PC-9 (cell line): ENCODE measurements at places on chromosomes 1 and 21.

DNA sequence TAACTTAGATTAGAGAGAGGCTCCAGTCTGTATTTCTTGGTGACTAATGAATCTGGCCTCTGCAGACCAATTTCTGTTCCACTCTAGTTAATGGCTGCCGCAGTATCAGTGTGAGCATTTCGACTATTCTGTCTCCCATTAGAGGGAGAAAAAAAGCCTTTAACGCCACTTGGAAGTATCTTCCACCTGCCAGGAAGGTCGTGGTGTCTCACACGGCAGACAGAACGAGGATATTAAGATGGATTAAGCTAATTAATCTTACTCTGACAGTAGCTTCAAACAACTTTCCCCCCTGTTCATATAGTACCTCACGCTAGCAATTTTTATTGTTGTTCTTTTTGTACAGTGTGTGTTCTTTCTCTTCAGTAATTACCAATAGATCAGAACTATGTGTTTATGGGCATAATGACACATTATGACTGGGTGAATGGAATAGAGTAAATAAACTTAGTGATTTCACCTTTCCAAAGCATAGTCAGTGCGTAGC is 153.8 kb downstream of the ADGRL2 start:
- H3K36me3 ChIP-seq = no peaks in the 10 kb centered on the region; the same call in 1 of the 2 replicates
- H3K27me3 ChIP-seq = no peaks in the 10 kb centered on the region
- DNase-seq = no peak
- no peak overlapping the region for H3K27ac ChIP-seq
- H3K4me1 ChIP-seq = no peaks in the 10 kb centered on the region

DNA sequence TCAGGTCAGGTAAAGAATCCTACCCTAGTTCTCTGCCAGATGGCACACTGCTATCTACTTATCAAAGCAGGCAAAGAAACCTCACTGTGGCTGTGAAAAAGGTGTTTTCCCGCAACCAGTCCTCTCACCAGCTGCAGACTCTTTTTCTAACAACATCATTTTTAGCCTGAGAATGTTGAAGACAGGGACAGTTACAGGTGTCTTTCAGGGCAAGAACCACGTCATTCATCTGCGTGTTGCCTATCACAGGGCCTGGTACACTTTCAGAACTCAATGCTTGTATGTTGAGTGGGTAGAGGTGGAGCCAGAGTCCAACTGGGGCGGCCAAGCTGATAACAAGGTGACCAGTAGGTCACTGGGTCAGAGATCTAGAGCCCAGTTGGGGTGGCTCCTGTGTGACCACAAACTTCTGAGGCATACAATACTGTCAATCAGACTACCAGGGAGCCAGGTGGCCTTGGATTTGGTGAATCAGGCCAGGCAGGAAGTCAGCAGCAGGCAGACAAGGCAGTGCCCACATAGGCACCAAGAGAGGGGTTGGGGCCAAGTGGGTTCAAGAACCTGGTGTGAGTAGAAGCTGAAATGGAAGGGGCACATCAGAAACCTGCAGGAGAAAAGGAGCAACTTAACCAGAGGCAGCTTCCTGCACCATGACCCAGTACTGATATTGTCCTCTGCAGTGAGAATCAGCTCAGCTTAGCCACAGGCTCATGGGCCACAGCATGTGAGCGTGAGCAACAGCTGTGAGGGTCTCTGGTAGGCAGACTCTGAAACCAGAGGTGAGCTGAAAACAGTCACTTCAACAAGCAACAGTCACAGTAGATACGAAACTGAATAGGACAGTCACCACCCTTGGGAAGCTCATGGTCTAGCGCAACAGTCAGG is 123.6 kb downstream of the DTL start:
- H3K27me3 ChIP-seq = no peaks in the 10 kb centered on the region
- no peak for DNase-seq
- H3K27ac ChIP-seq = no peak overlapping the region
- no peak overlapping the region for H3K4me3 ChIP-seq
- H3K4me1 ChIP-seq = no peaks in the 10 kb centered on the region; the same call in 1 of the 2 replicates
- H3K36me3 ChIP-seq = no peaks in the 10 kb centered on the region

DNA sequence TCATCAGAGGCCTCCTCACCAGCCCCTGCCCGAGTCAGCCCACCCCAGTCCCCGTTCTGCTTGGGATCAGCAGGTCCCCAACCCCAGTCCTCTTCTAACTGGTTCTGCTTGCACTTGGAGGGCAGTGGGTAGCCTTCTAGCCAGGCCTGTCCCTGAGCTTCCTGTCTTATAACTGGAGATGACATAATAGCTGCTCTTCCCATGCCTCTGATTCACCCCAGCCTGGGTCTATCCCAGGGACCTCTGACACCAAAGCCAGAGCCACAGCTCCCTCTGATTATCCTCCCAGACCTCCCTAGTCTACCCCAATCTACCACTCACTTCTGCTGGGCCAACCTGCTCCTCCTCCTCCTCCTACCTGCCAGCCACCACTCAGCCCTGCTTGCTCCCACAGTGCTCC is 31.4 kb downstream of the IQGAP3 start:
- no peaks in the 10 kb centered on the region for H3K27me3 ChIP-seq
- H3K4me1 ChIP-seq = peaks cover 11% of the 10 kb centered on the region
- no peak overlapping the region for H3K4me3 ChIP-seq
- peaks cover 11% of the 10 kb centered on the region; the same call in 1 of the 2 replicates for H3K36me3 ChIP-seq
- DNase-seq = no peak

- no peaks in the 10 kb centered on the region for H3K4me1 ChIP-seq
- H3K27ac ChIP-seq = no peak overlapping the region
- no peak overlapping the region for H3K4me3 ChIP-seq
- H3K27me3 ChIP-seq = no peaks in the 10 kb centered on the region
These were observed 10.1 kb downstream of the SLC44A5 start for GRCh38 chr1:75600781-75601180.

DNA sequence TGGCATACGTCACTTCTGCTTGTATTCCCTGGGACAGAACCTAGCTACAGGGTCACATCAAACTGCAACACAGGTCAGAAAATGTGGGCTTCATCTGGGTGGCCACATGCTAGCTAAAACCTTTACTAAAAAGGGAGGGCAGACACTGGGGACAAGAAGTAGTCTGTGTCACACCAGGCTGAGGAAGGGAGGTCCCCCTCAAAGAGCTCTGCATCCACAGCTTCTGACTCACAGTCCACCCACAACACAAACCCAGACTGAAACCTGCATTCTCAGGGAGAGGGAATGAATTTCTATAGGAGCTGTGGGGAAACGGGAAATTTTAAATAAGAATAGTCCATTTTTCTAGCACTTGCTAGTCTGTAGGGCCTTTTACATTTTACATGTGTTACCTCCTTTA is 16.2 kb downstream of the OLIG2 start:
- peaks cover 48% of the 10 kb centered on the region for H3K27me3 ChIP-seq
- DNase-seq = no peak
- no peaks in the 10 kb centered on the region for H3K4me1 ChIP-seq
- H3K36me3 ChIP-seq = no peaks in the 10 kb centered on the region
- H3K27ac ChIP-seq = no peak overlapping the region

- peaks cover 29% of the 10 kb centered on the region for H3K36me3 ChIP-seq
- no peak for DNase-seq
- peaks cover 28% of the 10 kb centered on the region for H3K4me1 ChIP-seq
- no peaks in the 10 kb centered on the region for H3K27me3 ChIP-seq
These were observed 52.0 kb downstream of the LAMC2 start for GRCh38 chr1:183238071-183238470.

DNA sequence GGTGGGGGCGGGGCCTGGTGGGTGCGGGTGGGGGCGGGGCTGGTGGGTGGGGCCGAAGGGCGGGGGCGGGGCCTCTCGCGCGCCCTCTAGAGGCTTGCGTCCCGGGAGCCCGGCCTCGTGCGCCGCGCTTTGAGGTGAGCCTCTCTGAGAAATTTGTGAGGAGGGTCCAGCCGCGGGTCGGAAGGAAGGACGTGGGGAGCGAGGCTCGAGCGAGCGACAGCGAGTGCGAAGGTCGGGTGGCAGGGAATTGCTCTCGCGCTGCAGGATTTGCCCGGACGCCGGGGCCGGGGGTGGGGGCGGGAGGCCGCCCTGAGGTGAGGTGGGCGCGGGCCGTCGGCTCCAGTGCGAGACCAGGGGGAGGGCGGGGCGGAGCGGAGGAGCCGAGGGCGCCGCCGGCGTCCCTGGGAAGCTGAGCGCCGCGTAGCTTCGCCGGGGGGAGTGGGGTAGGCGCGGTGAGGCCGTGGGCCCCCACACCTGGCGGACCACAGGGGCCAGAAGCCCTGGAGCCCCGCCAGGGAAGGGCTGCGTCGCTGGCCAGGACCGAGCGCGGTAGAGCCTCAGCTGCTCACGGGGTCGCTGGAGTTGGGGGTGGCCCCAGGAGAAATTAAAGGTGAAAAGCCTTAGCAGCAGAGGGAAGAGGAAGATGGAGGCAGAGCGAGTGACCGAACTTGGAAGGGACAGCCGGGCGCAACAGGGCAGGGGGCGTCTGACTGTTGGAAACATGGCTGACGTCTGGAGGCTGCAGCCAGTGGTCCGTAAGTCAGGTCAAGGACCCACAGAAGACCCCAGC is 754 bp upstream of the LSS start:
- DNase-seq = no peak
- H3K36me3 ChIP-seq = 0 out of 2 replicates have a peak, but pooled peaks cover 6% of the 10 kb centered on the region
- H3K27ac ChIP-seq = no peak overlapping the region
- H3K4me3 ChIP-seq = peak overlapping the region; percentile 71

DNA sequence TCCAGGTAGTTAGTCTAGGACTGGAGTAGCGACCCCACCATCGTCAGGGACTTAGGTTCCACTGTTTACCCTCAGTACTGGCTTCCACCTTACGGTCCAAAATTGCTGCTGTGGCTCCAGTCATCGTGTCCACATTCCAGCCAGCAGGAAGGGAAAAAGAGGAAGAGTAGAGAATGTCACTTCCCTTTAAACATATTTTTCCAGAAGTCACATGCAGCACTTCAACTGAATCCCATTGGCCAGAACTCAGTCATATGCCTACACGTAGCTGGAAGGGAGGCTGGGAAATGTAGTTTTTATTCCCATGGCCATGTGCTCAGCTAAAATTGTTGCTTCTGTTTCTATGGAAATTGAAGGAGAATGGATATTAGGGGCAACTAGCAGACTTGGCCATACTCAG is 84.1 kb upstream of the SELENON start:
- no peak for DNase-seq
- H3K27ac ChIP-seq = no peak overlapping the region
- no peak overlapping the region for H3K4me3 ChIP-seq
- H3K36me3 ChIP-seq = no peaks in the 10 kb centered on the region
- no peaks in the 10 kb centered on the region for H3K4me1 ChIP-seq

- no peaks in the 10 kb centered on the region for H3K27me3 ChIP-seq
- no peak for DNase-seq
- no peak overlapping the region for H3K4me3 ChIP-seq
- H3K27ac ChIP-seq = no peak overlapping the region
These were observed 19.5 kb downstream of the EPB41 start for GRCh38 chr1:28933918-28934317.

DNA sequence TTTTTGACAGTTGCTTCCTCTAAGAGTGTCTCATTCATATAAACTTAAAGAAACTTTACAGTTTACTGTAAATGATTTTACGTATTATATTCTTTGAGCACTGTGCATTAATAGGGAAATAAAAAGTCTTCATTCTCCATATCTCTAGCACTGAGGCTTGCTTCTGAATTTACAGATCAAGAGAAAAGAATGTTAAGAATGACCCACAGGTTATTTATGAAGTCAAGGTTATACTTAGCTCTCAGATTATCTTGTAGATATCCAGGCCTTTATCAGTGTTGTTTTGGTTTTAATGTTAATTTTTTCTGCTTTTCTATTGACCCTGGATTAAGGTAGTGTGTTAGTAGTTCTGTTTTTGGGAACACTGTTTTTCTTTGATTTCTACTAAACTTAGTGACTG is 91.4 kb downstream of the GPR161 start:
- no peak overlapping the region for H3K27ac ChIP-seq
- no peaks in the 10 kb centered on the region for H3K4me1 ChIP-seq
- H3K36me3 ChIP-seq = peaks cover 19% of the 10 kb centered on the region
- no peak overlapping the region for H3K4me3 ChIP-seq
- DNase-seq = no peak

- peak overlapping the region; percentile 53 for H3K4me3 ChIP-seq
- H3K4me1 ChIP-seq = peaks cover 35% of the 10 kb centered on the region
- H3K27me3 ChIP-seq = no peaks in the 10 kb centered on the region
These were observed 84.4 kb downstream of the NKAIN1 start for GRCh38 chr1:31155216-31155806.

DNA sequence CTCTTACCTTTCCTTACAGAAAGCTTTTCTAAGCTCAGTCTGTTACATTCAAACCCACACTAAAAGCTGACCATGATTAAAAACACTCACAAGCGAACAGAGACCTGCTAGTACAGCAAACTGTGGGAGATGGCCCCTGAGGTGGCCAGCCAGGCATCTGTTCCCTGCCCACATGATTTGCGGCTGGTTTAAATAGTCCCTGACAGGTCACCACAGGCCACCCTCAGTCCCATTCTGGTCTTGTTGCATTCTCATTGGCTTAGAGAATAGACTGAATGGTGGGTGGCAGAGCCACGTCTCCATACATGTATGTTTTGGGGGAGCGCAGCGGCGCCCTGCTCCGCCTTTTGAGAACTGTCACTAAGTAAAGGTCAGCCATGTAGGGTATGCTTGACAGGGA is 2.3 kb upstream of the ACTA1 start:
- no peaks in the 10 kb centered on the region for H3K27me3 ChIP-seq
- no peaks in the 10 kb centered on the region for H3K36me3 ChIP-seq
- DNase-seq = no peak
- H3K4me3 ChIP-seq = no peak overlapping the region

GRCh38 chr1:109579491-109579890 is 31.1 kb downstream of the GNAI3 start:
- no peak overlapping the region for H3K4me3 ChIP-seq
- H3K36me3 ChIP-seq = peaks cover 59% of the 10 kb centered on the region
- no peak for DNase-seq
- H3K4me1 ChIP-seq = no peaks in the 10 kb centered on the region

DNA sequence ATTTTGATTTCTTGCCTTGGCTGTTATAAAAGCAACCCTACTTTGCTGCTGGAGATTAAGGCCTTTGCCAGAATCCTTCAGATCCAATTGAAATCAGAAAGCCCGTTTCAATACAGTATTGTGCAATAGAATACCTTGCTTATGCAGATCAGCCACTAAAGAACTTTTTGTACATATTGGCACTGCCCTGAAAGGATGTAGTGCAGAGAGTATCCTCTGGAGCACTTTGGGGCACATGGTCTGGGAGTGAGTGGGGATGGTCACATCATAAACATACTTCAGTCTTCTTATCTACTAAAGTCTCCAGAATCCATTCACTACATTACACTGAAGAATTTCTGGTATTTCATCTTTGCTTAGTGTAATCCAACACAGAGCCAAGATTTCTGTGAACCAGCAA is 189.0 kb downstream of the CENPF start:
- H3K4me3 ChIP-seq = no peak overlapping the region
- no peak overlapping the region for H3K27ac ChIP-seq

DNA sequence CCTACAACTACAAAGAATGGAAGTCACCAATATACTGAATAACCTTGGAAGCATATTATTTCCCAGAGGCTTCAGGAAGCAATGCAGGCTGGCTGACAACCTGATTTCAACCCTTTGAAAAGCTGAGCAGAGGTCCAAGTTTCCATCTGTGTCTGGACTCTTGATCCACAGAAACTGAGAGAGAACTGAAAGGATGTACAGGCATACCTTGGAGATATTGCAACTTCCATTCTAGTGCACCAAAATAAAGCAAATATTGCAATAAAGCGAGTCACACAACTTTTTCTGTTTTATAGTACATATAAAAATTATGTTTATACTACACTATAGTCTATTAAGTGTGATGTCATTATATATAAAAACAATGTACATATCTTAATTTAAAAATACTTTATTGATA is 85.3 kb downstream of the TYW3 start:
- H3K4me3 ChIP-seq = no peak overlapping the region
- DNase-seq = no peak
- no peaks in the 10 kb centered on the region for H3K36me3 ChIP-seq
- no peaks in the 10 kb centered on the region for H3K27me3 ChIP-seq

- no peak overlapping the region for H3K4me3 ChIP-seq
- DNase-seq = peak; percentile 61
- H3K27me3 ChIP-seq = no peaks in the 10 kb centered on the region
- no peaks in the 10 kb centered on the region for H3K36me3 ChIP-seq
- H3K27ac ChIP-seq = no peak overlapping the region
These were observed 24.7 kb upstream of the CNN3 start for GRCh38 chr1:94951509-94952208.
